ENCODE measurements at places on chromosomes 5 and 9.

GRCh38 chr5:113103330-113103729, 126.7 kb downstream of the DCP2 start:
- no peak for DNase-seq

DNA sequence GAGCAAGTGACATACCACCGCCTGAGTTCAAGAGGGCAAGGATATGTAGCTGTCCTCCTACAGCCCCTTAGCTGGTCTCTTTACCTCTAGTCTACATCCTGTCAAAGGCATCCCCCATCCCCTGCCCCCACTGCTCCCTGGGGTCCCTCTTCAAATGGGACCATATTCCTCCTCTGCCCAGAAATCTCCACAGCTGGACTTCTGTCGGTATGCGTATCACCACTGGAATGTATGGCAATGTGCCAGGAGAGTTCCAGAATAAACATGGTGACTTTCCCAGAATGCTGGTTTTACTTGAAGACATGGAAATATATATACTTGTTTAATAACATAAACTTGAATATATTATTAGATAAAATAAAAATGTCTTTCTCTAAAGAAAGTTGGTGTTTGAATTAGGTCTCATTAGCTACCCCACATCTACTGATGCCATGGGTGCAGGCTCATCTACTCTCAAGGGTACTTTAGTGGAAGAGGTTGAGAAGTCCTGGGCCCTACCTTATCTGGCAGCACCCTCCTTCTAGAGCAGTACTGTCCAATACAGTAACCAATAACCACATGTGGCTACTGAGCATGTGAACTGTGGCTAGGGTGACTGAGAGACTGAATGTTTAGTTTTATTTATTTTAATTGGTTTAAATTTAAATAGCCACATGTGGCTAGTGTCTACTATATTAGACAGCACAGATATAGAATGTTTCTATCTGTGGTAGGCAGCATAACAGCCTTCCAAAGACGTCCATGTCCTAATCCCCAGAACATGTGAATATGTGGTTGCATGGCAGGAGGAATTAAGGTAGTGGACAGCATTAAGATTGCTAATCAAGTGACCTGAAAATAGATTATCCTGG, 181.7 kb upstream of the SLC30A5 start:
- no peak for DNase-seq

GRCh38 chr5:83562791-83563557, 91.4 kb downstream of the VCAN start:
- no peak for DNase-seq

- DNase-seq: no peak
Measured at GRCh38 chr5:179405426-179406030, 60.3 kb upstream of the ADAMTS2 start.

- no peak for DNase-seq
Measured at GRCh38 chr5:53392073-53392472, 88.4 kb upstream of the FST start.

DNA sequence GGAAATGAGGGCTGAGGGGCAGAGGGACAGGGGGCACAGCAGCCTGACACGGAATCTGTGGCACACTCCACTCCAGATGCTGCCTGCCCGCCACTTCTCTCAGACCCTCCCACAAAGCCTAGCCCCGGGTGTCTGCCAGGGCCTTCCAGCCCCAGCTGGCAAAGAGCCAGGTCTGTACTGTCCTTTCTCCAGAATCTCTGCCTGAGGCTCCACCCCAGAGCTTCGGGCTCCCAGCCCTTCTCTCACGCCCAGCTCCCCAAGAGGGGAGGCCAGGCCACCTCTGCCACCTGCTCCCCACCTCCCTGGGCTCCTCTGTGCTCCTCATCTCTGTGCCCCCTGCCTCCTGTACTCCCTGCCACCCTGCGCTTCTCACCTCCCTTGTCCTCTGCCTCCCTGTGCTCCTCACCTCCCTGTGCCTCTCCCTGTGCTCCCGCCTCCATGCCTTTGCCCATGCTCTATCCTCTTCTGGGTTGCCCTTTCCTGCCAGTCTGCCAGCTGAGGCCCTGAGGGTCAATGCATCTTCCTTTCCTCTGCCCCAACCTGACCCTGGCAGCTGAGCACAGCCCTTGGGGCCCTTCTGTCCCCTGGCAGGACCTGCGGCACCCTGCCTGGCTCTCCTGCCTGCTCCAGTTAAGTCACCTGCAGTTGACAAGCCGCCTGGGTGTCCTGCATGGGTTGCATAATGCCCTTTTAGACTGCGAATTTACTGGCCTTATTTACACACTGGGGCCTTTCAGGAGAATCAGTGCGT, 36.4 kb downstream of the RASGEF1C start:
- DNase-seq: no peak

- DNase-seq: no peak
Measured at GRCh38 chr9:19122490-19123042, 4.7 kb downstream of the PLIN2 start.
